T follicular helper cell (primary cell): ENCODE measurements at places on chromosomes 16 and 17.

DNA sequence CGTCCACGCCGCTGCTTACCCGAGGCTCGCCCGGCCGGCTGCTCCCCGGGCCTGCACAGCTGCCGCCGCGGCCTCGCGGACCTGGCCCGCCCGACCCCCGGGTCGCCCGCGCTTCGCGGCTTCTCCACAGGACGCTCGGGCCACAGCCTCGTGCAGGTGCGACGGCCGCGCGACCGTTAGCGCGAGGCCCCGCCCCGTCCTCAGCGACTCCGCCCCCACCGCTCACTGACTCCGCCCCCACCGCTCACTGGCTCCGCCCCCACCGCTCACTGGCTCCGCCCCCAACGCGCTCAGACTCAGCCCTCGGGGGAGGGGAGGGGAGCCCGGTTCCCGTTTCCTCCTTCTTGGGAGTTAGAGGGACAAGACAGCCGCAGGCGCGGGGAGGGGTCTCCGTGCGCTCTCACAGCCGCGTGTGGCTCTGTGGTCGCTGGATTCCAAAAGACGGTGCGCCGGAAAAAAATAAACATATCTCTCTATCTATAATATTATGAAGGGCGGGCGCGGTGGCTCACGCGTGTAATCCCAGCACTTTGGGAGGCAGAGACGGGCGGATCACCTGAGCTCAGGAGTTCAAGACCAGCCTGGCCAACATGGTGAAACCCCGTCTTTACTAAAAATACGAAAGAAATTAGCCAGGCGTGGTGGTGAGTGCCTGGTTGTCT lies at the start of gene MEIOB:
TSS of gene MEIOB (minus strand) at position 191 of the 662 bp plus-strand sequence. CDS start 3,989 bp downstream, outside the sequence.
- no peak for DNase-seq

- no peak for DNase-seq
Measured at GRCh38 chr17:81287741-81288430, 7.2 kb downstream of the SLC38A10 start.

DNA sequence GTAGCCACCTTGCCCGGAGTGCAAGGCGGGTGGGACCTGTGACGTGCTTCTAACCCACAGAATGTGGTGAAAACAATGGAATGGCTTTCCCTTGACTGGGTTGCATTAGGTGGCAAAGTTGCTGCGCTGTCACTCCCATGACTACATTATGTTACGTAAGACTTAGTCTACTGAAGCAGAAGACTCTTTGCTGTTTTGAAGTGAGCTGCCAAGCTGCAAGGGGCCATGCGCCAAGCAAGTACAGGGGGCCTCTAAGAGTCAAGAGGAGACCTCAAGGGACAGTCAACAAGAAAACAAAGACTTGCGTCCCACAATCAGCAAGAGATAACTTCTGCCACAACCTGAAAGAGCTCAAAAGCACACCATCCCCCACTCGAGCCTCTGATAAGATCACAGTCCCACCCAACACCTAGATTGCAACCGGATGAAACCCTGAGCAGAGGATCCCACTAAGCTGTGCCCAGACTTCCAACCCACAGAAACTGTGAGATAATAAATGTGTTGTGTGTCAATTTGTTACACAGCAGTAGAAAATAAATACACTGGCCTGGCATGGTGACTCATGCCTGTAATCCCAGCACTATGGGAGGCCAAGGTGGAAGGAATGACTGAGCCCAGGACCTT lies 16.5 kb downstream of the ANKRD11 start:
- no peak for DNase-seq

GRCh38 chr17:3639981-3640596 lies 3.5 kb downstream of the CTNS start:
- DNase-seq, result no peak

DNA sequence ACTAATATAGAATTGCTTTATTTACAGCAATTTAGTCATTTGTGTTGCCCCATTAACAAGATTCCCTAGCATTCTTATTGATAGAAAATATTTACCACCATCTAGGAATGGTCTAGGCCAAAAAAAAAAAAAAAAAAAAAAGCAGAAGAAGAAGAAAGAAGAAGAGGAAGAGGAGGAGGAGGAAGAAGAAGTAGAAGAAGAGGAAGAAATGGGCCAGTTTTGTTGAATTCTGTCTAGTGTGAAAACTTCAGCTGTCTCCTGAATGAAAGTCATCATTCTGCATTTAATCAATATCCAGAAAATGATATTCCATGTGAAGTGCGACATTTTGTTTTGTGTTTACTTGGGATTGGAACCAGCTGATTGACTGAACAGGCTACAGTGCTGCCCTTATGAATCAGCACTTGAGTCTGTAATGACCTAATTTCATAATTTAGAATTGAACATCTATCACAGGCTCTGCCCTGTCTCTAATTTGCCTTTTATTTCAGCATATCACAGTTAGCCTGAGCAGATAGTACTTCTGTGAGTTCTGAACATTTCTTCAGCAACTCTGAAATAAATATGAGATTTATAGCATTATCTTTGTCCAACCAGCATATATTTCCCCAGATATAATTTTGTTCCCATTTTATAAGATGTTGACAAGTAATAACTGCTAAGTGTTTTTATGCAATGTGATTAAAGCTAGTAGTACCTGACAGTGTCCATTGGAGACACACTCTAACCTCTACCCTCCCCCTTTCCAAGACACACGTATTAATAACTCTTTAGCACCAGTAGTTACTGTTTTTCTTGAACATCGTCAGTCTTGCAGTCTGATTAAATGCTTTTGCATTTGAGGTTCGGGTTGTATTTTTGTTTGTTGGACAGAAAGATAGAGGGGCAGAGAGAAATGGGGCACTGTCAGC lies 5.9 kb downstream of the ANKFN1 start:
- DNase-seq, result no peak

GRCh38 chr17:73227944-73228343 lies 33.7 kb downstream of the CPSF4L start:
- DNase-seq, result no peak

DNA sequence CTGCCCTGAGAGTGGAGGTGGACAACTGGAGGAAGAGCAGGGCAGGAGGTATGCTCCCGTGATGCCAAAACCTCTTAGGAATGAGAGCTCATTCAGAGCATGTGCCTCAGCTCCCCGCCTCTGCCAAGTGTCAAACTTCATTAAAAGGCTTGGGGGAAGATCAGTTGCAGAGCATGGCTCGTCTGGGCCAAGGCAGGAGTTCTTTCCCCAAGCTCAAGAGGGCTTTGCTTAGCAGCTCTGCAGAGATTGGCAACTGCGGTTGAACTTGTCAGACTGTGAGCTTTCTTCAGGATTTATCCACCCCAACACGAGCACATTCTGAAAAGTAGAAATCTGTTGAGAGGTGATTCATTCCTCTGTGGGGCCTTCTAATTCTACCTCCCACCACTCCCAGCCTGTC lies 248.1 kb downstream of the HS3ST3A1 start:
- DNase-seq, result no peak

- no peak for DNase-seq
Measured at GRCh38 chr16:86044241-86044671, 145.3 kb downstream of the IRF8 start.

- no peak for DNase-seq
Measured at GRCh38 chr17:51572115-51572514, 311.8 kb downstream of the UTP18 start.

DNA sequence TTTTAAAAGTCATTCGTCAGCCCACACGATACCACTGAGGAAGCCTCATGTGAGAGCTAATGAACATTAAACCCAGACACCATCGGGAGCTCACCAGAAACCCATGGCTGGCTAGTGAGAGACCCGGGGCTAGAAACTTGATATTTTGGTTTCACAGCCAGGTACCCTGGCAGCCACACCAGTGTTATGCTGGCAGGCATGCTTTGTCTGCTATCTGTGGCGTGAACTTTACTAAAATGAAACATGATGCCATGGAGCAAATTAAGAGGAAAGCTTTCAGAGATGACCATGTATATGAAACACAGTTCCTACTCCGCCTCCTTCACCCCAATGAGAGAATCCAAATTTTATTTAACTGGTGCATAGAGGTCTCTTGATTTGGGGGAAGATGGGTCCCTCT lies 291.2 kb downstream of the IRX3 start:
- no peak for DNase-seq

DNA sequence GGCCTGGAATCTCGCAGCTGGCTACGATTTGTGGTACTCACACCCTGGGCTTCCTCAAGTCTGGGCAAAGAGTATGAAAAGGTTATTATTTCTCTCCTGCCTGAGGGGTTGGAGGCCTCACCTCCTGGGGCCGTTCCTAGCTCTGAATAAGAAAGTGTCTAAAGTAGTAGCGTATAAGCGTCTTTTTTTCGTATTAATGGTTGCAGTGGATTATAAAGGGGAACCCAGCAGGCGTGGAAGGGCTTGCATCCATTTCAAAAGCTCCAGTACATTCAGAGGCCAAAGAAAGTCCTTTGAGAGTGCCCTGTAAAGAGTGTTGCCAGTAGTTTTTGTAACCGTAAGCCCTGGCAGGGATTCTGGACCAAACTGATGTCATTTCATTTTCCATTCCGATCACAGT lies 72.2 kb upstream of the MPHOSPH6 start:
- DNase-seq, result no peak

GRCh38 chr16:24918641-24919040 lies 72.9 kb downstream of the SLC5A11 start:
- DNase-seq, result no peak

DNA sequence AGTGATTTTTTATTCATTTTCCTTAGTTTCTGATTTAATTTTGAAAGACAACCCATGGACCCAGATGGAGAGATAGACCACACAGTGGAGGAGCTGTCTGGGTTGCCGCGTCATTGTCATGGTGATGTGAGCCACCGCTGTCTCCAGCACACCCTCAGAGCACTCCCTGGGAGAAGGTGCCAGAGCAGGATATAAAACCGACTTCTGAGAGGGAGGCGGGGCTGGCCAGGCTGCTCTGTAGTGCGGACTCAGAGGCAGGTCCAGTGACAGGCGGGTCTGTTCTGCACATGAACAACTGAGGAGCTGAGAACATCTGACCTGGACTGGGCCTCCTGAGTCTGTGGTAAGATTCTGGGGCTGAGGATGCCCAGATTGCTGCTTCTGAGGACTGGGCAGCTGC lies 216.3 kb upstream of the NLRP1 start:
- no peak for DNase-seq

GRCh38 chr17:64773836-64774761 lies 112.0 kb upstream of the SMURF2 start:
- DNase-seq, result no peak

GRCh38 chr16:30458561-30459394 lies 13.1 kb upstream of the SEPHS2 start:
- DNase-seq, result peak; percentile 32

DNA sequence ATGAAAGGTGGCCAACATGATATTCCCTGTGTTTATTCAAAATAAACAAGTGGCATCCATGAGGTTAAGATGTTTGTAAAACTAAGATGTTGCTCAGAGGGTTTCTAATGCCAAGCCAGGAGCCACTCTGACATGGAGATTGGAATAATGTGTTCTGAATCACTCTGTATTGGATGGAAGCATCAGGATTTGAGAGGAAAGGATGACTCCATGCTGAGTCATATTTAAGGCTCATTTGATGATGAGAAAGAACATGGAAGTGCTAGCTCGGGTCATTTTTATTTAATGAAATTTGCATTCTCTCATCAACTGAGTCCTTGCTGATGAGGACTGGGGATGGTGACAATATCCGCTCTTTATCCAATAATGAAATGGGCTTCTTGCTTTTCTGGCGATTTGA lies 6.2 kb downstream of the VAT1L start:
- DNase-seq, result no peak

- no peak for DNase-seq
Measured at GRCh38 chr16:67888331-67888730, 3.6 kb downstream of the NRN1L start.

DNA sequence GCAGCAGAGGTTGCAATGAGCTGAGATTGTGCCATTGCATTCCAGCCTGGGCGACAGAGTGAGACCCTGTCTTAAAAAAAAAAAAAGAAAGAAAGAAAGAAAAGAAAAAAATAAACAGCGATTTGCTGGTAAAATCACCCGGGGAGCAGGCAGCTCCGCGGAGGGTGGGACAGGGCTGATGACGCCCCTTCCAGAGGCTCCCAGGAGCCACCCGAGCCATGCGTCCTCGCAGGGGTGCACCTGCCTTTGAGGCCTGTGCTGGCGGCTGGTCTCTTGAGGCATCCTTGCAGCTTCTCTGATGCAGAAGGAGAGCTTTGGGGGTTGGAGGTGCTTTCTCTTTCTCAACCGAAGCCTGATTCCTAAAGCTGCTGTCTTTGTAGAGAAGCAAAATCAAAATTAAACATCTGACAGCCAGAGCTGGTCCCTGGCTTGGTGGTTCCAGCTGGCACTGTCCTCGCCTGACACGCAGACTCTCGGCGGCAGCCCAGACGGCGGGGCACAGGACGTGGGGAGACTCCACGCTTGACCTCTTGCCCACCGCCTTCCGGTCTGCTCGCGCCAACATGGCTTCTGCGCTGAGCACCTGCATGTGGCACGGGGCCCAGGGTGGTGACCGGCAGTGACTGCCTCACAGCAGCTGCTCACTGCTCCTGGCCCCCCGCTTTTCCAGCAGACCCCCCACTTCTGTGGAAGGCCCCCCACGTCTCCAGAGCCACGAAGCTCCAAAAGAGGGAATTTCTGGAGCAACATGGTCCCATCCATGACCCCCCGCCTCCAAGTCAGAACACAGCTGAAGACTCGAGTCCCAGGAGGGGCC lies 6.6 kb downstream of the UTS2R start:
- no peak for DNase-seq

- DNase-seq, result no peak
Measured at GRCh38 chr17:61160789-61161445, 238.7 kb upstream of the TBX2 start.

GRCh38 chr16:70805787-70806186 lies 4.8 kb upstream of the VAC14 start:
- DNase-seq, result no peak

GRCh38 chr16:83418565-83418964 lies 389.2 kb upstream of the HSBP1 start:
- no peak for DNase-seq

GRCh38 chr16:55349867-55350266 lies 25.9 kb downstream of the IRX6 start:
- no peak for DNase-seq

GRCh38 chr17:63295288-63295687 lies 150.8 kb downstream of the CYB561 start:
- DNase-seq, result no peak

DNA sequence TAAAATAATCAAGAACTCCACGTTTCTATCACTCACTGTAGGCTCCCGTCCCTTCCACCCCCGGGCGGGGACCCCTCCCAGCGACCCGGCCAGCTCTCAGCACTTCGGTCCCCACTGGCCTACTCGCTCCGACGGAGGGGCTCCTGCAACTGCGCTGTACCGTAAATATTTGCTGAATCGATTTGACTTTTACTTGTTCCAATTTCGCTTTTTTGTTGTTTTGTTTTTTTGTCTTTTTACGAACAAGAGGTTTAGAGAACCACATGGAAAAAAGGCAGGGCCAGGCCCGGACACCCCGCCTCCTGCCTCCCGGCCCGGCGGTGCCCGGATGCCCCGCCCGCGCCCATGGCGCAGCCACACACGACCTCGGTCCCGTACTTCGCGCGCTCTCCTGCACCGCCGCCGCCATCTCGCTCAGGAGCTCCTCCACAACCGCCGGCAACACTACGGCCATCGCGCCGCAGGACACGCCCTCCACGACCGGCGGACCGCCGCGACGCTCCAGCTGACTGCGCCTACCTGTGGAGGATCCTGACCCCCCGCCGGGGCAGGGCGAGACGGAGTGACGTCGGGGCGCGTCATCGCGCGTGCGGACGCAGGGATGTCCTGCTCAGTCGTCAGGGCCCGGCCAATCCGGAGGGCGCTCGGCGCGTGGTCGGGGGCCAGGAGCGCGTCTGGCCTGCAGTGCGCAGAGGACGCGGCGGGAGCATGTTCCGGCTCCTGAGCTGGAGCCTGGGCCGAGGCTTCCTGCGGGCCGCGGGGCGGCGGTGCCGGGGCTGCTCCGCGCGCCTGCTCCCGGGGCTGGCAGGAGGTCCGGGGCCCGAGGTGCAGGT lies at the start of the genes TTC19 and ZSWIM7:
TSS of gene TTC19 (plus strand) at position 684 of the 833 bp plus-strand sequence. CDS start at position 709, 25 bp downstream.
TSS of gene ZSWIM7 (minus strand) at position 564 of the 833 bp plus-strand sequence. CDS start at position 454, 110 bp downstream.
- DNase-seq, result peak; percentile 79

- no peak for DNase-seq
Measured at GRCh38 chr17:78785011-78785662, 3.1 kb upstream of the CYTH1 start.
